ENCODE measurements at places on chromosomes 6 and 20. TPM values are rescaled to one million over a fixed set of nuclear protein-coding genes. Genes with fewer than 3 reads are reported as not detected.

The ADGRF5 gene
- not detected for polyA plus RNA-seq

The CD93 gene
- not detected for polyA plus RNA-seq

The PBOV1 gene
- not detected for polyA plus RNA-seq

The TNF gene
- polyA plus RNA-seq, result not detected

The TP53INP2 gene
- polyA plus RNA-seq, result 4.1 TPM

The PKHD1 gene
- not detected for polyA plus RNA-seq

The TOP1 gene
- 24.5 TPM for polyA plus RNA-seq

The RPN2 gene
- 159 TPM for polyA plus RNA-seq

The GGTLC1 gene
- not detected for polyA plus RNA-seq

The MOCS1 gene
- polyA plus RNA-seq, result 5.3 TPM

The TRIM10 gene
- polyA plus RNA-seq, result not detected

The PRPH2 gene
- 6.2 TPM for polyA plus RNA-seq

The VSX1 gene
- polyA plus RNA-seq, result 1.5 TPM

The RBBP8NL gene
- polyA plus RNA-seq, result not detected

The TMEM217 gene
- polyA plus RNA-seq, result 4.2 TPM

The TRMT6 gene
- polyA plus RNA-seq, result 18.6 TPM

The SLC52A3 gene
- polyA plus RNA-seq, result not detected

The SRF gene
- 0.74 TPM for polyA plus RNA-seq

The PPDPF gene
- 2.1 TPM for polyA plus RNA-seq

The ZSWIM3 gene
- 0.11 TPM for polyA plus RNA-seq
